Left lobe of liver (tissue), 2 donors: ENCODE measurements at places on chromosomes 7 and 10. TPM values are rescaled to one million over a fixed set of nuclear protein-coding genes. Genes with fewer than 3 reads are reported as not detected.

DNA sequence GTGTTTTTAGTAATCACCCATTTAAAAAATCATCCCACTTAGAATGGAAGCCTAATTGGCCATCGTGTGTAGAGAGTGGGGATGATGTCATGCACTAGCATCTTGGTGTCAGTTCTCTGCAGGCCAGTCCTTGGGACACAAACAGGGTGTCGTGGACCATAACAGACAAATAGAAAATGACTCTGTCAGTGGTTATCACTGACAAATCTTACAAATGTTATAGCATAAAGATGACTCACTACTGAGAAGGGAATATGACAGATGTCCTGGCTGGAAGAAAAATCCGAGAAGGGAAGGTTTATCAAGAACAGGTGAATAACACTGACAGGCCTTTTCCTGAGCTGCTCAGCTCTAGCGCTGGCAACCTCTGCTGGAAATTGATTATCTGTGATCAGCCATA is 10.6 kb downstream of the CABCOCO1 start:
- DNase-seq: no peak

- DNase-seq: no peak
These were observed 95.0 kb downstream of the CELF2 start for GRCh38 chr10:11112718-11113117.

GRCh38 chr10:58567652-58568051 is 55.0 kb downstream of the BICC1 start:
- DNase-seq: no peak

DNA sequence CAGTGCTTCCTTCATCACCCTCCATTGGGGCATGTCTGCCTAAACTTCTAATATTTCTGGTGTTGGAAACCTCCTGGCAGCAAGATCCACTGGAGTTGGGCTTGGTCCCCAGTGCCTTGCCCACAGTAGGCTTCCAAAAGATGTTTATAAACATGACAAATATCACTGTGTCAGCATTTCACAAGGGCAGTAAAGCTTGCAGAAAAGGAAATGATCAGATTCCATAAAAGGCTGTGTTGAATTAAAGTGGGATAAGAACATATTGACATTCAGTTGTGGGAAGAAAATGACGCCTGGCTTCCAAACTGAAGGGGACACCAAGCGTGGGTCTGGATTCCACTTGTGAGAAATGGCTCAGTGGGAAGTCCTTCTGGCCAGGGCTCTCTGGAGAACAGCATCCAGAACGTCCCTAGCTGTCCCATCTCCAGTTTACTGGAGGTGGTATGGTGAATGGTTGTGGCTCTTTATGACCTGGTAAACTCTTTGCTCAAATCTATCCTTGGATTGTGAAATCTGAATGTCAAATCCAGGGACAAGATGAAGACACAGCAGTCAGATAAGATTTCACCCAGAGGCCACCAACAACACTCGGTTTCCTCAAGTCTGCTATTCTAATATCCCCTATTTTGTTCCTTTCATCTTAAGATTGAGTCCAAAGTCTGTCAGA is 287.2 kb downstream of the TNS3 start:
- no peak for DNase-seq

- DNase-seq: no peak
These were observed 542.4 kb upstream of the ADARB2 start for GRCh38 chr10:2279711-2280110.

DNA sequence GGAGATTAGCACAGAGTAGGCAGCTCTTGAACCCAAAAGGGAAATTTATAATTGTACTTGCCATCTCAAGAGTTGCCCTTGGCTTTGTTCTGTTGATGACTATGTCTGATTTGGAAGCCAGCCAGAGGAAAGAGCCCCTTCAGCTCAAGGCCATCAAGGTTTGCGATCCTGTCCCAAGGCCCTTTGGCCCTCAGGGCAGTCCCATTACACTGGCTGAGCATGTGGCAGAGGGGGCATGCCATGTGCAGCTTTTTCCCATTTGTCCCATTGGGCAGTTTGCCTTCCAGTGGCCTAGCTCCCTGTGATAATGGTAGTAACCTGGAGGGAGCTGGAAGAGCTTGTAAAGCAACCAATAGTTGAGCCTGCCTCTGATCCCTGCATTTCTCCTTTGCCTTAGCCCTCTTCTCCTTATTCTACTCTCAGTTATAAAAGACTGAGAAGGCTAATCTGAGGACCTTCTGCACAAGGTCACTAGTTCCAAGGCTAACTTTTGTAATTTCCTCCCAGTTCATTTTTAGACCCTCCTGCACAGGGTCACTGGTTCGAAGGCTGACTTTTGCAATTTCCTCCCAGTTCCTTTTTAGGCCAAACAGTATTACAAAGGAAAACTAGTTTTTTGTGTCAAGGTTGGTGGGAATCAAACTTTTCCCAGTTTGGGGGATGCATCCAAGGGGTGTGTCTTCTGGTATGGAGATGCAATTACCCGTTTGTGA is 31.0 kb upstream of the ARHGAP12 start:
- DNase-seq: no peak

DNA sequence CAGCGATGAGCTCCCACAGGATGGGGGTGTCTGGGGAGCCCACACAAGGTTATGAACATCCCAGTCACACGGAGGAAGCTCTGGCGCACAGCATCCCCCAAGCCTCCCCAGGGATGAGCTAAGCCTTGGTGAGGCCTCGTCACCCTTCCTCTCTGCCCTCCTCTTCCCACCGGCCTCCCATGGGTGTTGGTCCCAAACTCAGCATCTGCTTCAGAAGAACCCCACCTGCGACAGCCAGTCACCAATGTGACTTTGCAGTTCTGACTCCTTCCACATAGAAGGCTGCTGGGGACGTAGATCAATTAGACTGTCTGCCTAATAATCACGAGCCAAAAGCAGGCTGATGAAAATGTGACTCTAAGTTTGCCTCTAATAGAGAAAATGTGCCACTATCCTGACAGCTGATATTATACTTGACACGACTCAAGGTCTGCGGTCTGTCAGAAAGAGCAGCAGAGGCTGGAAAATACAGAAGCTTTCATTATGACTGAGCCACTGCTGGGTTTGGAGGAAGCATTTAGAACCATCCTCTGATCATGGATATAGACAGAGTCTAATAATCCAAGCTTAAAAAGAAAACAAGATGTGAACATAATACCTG is 116.0 kb upstream of the PFKP start:
- no peak for DNase-seq

DNA sequence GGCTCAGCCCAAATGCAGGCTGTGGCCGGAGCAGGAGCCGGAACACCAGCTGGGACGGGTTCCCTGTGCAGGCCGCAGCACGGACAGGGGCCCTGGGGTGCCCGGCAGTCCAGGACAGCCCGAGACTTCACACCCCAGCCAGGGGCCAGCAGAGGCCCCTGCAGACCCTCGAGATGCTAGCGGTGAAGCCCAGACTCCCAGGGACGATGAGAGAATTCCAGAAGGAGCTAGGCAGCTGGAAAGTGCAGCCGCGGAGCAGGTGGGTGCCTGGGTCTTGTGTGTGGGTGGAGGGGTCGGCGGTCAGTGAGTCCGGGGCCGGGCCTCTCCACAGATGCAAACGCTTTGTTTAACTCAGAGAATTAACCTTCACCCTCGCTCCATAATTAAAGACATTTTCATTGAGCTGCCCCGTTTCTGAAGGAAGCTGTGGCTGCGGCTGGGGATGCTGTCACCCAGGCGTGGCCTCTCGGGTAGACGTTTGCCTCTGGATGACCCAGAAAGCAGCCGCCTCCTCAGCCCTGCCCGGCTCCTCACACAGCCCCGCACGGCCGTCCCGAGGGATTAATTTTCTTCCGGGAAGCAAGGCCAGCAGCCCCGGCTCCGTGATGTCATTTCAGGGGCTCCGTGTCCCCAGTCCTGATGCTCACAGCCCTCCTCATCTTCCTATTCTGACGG is 26.5 kb downstream of the KNDC1 start:
- DNase-seq: no peak

DNA sequence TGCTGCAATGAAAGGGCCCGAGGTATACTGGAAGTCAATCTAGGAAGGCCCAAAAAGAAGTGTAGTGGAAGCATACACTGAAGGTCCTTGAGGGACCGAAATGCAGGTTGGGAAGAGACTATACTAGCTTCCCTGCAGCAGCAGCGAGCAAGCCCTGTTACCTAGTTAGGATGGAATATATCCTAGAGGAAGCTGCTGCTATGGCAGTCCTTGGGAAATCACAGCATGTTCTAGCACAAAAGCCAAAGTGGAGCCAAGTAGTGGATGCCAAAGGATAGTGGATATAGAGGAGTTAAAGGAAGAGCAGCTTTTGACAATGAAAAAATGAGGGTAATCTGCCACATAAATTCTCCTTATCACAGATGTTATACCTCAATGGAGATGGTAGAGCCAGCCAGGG is 123.8 kb upstream of the STARD3NL start:
- no peak for DNase-seq

DNA sequence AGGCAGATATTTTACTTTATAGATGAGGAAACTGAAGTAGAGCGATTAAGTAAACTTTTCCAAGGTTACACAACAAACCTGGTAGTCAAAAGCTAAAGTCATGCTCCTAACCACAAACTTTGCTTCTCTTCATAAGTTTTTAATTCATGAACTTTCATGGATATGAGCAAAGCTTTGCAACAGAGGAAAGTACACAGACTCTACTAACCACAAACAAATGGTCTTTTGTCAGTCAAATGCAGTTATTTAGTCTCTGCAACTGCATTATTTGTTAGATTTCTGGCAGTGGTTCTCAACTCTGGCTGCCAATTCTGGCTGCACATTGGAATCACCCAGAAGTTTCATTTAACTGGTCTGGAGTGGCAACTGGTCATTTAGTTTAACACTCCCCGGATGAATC is 140.6 kb upstream of the TMEM168 start:
- no peak for DNase-seq

The PLXNA4 gene
- 0.38 TPM for total RNA-seq
